ENCODE measurements at places on chromosomes 12 and 14.
A peak's percentile ranks its signal among the peaks of the same experiment; 100 is the strongest.

- no peak for DNase-seq
These were observed 298.6 kb upstream of the NOVA1 start for GRCh38 chr14:26896447-26896846.

GRCh38 chr12:8037947-8038346 lies 5.4 kb downstream of the FOXJ2 start:
- DNase-seq, result no peak

DNA sequence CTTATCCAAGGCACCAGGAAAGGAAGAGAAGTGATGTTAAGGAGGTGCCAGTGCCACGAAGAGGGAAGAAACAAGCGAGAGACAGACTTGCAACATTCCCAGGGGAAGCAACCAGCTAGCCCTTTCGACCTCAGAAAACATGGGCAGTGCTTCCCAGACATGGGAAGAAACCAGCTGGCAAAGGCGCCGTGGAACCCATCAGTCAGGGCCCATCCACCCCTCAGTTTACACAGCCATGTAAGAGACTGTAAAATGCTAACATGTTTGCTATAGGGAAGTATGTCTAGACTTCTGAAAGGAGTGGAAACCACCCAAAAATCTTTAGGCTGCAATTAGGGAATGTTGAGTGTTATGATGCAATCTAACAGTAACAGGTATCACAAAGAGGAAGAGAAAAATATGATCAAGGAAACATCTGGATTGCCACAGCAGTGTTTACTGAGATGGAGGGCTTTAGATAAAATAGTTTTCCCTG lies 26.3 kb downstream of the ANAPC5 start:
- peak; percentile 69 for DNase-seq

DNA sequence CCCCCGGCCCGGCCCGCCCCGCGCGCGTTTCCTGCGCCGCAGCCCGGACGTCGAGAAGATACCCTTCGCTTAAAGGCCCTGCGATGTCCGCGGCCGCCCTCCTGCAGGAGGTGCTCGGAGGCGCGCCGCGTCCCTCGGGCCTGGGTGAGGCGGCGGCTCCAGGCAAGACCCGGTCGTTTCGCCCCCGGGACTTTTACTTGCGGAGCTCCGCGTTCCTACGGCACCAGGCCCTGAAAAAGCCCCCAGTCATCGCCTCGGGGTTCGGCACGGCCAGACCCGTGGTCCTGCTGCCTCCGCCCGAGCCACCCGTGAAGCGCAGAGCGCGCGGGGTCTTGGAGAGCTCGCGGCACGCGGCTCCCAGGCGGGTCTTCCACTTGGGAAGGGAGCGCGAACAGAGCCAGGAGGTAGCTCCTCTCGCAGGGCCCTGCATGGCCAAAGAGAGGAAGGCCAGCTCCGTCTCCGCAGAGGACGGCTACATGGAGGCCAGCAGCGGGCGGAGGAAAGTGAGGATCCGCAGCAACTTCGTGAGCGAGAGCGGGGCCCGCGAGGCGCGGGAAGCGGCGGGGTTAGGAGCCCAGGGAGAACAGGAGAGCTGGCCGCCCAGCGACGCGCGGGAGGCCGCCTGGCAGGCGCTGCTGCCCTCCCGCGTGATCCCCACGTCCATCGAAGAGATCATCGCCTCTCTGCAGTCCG lies 26.9 kb downstream of the TTC6 start:
- no peak for DNase-seq

DNA sequence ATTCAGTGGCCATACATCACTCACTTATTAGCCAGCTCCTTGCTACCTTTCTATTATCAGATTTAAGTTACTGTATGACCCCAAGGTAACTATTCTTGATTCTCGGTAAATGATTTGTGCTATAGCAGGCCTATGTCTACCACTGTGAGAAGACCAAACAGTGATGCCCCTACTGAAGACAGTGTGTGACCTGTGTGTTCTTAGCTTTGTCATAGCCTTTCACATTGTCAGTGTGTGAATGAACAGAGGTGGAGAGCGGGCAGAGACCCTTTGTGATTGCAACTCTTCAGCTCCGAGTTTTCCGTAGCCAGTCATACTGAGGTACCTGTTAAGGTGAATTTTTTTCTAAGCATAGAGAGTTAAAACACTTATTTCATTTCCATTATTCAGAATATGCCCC lies 294.0 kb downstream of the LRFN5 start:
- no peak for DNase-seq

- no peak for DNase-seq
These were observed 232.1 kb upstream of the SYT10 start for GRCh38 chr12:33671676-33672075.

GRCh38 chr14:90666571-90666970 lies 149.7 kb downstream of the TTC7B start:
- DNase-seq, result no peak

DNA sequence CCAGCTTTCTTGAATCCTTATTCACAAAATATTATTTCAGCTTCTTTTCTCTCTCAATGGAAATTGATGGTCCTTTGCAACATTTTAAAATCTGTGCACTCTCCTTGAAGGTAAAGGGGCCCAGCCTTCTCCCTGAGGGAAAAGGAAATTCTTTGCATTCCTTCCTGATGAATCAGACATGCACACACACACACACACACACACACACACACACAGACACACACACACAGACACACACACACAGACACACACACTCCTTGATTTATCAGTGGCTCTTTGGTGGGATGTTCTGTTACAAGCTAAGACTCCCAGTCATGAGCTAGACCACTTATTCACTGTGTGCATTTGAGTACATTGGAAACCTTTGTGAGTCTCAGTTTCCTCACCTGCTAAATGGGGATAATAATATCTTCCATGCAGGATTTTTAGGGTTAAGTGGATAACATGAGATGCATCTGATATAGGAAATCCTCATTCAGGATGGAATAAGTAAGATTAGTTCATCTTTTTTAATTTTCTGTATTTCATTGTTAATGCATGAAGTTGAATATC lies 45.1 kb upstream of the HMGA2 start:
- no peak for DNase-seq

GRCh38 chr12:12764824-12765223 lies 20.6 kb upstream of the APOLD1 start:
- DNase-seq, result no peak

GRCh38 chr12:37565112-37565511 lies 751.5 kb upstream of the ALG10B start:
- no peak for DNase-seq

DNA sequence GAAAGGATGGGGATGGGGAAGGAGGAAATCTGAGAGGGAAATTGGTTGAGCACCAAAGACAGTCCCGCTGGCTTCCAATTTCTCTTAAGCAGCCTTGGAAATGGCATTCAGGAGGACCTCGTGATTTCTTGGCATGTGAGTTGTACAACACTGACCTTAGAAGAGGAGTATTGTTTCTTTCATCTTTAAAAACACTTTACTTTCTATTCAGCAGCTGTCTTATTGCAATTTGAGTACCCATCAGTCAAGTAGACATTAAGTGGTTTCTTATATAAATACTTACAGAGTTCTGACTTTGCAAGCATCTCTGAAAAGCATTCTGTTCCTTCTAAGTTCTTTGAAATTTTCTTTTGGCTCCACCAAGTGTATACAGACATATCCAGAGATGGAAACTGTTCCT lies 83.2 kb downstream of the LMNTD1 start:
- DNase-seq, result no peak

- DNase-seq, result no peak
These were observed 192.6 kb upstream of the LHX5 start for GRCh38 chr12:113664224-113664681.

DNA sequence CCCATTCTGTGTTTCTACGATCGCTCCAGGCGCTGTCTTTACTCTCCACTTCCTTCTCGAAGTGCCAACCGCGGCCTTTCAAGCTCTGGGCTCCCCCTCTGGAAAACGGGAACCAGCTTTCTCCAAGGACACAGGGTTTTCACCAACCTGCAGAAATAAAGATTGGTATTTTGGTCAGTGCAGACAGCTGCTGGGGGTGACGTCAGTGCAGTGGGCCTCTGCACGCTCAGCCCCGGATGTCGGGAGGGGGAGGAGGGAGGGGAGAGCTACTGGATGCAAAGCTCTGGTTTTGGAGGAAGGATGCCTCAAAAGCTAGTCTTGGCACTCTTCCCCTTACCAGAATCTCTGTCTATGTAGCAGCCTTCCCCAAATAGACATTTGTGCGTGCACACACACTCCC lies 19.9 kb downstream of the HRK start:
- DNase-seq, result peak; percentile 80

All from suppressor macrophage treated with lipopolysaccharide for 1 hour (primary cell).